Activated CD8-positive, alpha-beta memory T cell treated with anti-CD3 and anti-CD28 coated beads, Interleukin-2, amount 50 U/mL, for 48 hours (primary cell): ENCODE measurements at places on chromosomes 7 and 10.

DNA sequence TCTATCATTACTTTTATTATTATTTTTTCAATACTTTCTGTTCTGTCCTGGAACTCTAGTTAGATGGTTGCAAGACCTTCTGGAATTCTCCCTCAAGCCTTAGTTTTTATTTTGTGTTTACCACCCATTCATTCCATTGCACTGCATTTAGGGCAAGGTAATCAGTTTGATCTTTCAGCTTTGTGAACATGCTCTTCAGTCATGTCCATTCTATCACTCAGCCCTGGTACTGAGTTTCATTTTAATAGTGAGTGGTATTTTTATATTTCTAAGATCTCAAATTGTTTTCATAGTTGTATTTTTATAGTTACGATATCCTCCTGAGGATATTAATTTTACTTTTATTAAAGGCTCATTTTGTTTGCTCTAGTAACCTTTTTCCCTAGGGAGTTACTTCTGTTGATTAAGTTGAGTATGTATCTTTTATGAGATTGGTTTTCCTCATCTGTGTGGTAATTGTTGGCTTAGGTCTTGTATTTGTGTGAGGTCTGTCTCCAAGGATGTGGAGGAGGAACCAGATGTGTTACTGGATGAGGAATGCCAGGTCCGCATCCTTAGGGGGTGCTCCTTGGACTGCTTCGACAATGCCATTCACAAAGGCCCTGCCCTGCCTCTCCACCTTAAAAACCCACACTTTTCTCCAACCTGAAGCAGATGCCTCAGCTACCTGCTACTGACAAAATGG, 46.7 kb upstream of the RAB18 start:
- no peak for DNase-seq

GRCh38 chr10:71323407-71323806, 4.3 kb downstream of the SLC29A3 start:
- no peak for DNase-seq

GRCh38 chr7:50366311-50366710, 61.8 kb downstream of the IKZF1 start:
- DNase-seq = no peak

GRCh38 chr10:71383972-71384687, 12.6 kb upstream of the CDH23 start:
- DNase-seq = peak; percentile 93

GRCh38 chr10:84334811-84335210, 6.4 kb downstream of the CCSER2 start:
- no peak for DNase-seq

DNA sequence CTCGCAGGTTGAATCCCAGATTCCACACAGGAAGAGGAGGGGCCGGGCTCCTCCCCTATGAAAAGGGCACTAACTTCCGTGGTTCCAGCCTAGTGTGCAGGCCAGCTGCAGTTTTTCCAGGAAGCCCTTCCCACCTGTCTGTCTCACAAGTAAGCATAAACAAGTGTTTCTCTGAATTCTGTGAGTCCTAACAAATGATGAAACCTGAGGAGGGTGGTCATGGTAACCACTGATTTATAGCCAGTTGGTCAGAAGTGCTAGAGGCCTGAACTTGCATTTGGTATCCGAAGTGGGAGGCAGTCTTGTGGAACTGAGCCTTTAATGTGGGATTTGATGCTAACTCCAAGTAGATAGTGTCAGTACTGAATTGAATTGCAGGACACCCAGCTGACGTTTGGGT, 54.7 kb upstream of the STEAP4 start:
- no peak for DNase-seq

- DNase-seq = no peak
Measured at GRCh38 chr7:149750122-149750845, 23.1 kb downstream of the ZNF467 start.

- DNase-seq = peak; percentile 73
Measured at GRCh38 chr10:36888925-36889573, 236.3 kb upstream of the ANKRD30A start.

DNA sequence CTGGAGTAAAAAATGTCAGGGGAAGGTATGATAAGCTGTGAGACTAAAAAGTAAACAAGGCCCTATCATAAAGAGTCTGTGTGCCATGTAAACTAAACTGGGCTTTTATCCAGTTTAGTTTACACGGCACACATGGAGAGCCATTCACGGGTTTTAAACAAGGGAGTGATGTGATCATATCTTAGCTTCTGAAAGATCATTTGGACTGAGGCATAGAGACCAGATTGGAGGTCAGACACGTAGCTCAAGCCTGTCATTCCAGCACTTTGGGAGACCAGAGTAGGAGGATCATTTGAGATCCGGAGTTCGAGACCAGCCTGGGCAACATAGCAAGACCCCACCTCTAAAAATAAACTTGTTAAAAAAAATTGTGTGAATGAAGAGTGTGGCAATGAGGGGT, 50.1 kb downstream of the SKIDA1 start:
- no peak for DNase-seq

DNA sequence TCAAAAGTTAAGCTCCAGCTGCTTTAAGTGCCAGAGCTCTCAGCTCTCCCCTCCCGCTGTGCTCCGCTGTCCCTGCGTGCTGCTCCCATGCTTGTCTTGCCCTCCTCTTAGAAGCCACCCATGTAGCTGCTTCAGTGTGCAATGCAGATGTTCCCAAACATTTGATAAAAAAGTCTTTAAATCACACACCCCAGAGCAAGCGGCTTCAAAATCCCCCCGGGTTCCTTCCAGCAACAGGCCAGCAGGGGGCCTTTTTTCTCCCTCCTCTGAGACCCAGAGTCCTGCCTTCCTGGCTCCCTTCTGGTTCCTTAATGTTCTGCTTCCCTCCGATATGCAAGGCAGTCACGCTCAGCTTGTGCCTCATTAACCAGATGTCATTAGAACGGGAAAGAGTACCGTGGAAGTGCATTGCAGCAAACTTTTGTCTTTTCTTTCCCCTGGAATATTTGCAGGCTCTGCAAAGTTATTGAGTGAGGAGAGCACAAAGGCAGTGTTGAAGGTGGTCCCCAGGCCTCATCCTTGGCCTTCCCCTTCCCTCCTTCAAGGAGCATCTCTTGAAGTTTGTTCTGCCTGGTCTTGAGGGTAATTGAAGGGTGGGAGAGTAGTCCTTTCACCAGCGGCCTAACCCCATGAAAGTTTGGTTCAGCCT, 25.5 kb downstream of the LDB3 start:
- DNase-seq = peak; percentile 60

DNA sequence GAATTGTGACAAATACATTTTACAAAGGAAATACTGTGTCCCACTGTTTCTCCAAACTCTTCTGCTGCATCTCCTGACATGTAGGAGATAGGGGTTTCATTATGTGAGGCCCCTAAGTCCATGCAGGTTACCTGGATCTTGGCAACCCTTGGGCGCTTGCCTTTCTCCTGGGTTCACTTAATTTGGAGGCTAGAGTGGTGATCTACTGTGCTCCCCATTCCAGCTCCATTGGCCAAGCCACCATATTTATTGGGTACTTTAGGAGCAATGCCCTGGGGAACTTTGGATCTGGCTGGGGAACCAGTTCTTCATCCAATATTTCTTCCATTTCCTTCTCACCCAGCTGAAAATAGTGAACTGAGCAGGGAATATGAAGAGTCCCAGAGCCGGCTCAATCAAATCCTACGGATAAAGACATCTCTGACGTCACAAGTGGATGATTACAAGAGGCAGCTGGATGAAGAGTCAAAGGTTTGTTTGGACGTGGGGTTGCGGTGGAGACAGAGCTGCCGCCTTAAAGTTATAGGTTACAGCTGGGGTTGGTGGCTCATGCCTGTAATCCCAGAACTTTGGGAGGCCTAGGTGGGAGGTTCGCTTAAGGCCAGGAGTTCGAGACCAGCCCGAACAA, 18.5 kb downstream of the MYH16 start:
- no peak for DNase-seq

DNA sequence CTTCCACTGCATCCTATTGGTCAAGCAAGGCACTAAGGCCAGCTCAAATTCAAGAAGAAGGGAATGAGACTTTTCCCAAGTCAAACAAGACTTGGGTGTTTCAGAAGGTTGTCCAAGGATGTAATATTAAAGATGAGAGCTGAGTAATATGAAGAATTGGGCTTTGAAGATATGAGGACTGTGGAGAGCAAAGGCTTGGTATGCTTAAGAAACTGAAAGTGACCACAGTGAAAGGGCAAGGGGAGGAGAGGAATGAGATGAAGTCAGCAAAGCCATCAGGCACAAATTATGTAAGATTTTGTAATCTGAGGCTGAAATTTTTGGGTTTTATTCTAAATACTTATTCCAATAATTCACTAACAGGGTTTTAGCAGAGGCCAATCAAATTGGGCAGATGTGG, 38.6 kb upstream of the NPY start:
- DNase-seq = no peak

DNA sequence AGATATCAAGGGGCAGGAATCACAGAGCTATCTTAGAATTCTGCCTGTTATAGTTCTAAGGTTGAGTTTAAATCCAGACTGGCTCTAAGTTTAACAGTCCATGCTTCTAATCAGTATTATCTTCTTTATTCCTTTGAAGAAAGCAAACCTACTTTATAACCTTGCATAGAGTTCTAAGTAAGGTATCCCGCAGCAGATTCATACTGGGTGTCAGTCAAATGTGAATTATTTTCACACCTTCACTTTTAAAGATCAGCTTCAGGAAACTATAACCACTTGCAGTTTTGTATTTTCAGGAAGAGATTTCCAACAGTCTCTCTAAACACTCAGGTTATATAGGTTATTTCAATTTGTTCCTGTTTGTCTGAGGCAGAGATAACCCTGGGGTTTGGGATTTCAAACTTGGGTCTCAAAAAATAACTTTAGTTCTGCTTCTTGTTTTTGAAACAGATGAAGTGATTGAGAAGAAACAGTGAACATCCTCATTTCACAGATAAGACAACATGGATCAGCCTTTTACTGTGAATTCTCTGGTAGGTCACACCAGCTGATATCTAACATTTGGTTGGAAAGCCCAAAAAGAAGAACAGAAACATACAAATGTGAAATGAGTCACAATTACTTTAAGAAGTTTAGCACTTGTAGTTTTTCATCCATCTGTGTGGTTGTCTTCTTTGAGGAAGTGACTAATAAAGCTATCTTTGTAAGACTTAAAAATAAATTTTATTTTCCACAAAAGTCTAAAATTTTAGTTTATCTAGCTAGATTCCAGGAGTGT, 21.4 kb downstream of the STAMBPL1 start:
- DNase-seq = no peak

DNA sequence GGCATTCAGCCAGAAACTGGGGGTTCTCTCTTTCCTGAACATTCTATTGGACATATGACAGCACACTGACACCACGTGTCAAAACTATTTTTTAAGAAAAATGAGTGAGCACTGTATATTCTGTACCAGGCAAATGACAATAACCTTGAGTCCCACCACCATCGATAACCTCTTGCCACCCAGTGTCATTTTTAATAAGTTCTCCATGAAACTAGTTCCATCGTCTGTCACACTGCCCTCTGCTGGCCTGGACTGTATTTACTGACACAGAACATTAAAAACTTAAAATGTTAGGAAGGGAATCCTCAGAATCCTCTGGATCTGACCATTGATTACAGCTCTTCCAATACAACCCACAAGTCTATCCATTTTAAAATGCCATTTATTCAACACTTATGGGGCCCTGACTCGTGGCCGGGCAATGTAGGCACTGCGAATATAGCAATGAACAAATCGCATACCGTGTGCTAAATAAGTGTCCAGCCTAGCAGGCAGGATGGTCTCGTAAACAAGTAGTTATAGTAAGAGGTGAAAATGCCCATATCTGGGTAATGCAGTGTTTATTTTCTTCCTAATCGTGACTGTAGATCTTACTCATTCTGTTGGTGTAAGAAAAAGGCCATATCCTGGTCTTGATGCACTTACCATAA, 35.9 kb upstream of the CACNB2 start:
- peak; percentile 73 for DNase-seq

GRCh38 chr10:93917821-93918220, 24.0 kb downstream of the SLC35G1 start:
- DNase-seq = no peak

- DNase-seq = no peak
Measured at GRCh38 chr7:50397320-50397970, 52.7 kb downstream of the FIGNL1 start.

GRCh38 chr7:97973206-97973658, 16.8 kb downstream of the OCM2 start:
- no peak for DNase-seq

DNA sequence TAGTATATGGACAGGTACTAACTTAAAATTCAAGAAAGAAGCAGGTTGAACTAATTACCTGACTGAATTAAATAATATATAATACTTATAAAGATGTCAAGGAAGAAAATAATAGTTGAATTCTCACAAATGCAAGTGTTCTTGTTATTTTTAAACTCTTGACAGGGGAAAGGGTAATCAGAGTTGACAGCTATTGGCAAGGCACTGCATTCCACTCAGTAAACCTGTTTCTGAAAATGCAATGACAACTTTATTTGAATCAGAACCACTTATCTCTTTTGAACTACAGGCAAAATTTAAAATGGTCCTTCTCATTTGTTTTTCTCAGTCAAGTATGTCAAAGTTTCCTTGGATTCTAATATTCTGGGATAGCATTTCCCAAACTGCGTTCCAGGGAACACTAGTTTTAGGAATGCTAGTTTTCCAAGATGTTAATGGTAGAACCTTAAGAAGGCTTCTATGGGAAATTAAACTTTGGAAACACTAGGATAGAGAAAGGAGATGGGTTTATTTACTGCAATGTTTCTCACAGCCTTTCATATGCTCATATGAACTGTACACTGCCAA, 103.7 kb upstream of the LRRN3 start:
- no peak for DNase-seq

DNA sequence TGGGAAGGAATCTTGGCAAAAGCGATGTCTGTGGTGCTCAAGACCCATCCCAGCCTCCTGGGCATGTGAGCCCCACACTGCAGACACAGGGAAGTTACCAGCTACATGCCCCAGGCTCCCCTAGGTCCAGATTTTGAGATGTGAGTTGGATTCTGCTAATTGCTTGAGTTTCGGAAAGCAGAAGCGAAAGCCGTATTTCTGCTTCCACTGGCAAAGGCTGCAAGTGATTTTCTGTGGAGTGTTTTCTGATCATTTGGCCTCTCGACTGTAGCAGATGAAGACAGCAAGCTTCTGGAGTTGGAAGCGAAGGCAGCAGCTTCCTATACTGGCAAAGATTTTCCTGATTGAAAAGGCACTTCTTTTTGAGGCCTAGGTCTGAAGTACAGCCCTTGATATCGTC, 29.6 kb downstream of the ANKRD16 start:
- DNase-seq = no peak

GRCh38 chr7:2530071-2530987, 10.8 kb downstream of the LFNG start:
- DNase-seq = peak; percentile 85
